CD4-positive, alpha-beta T cell treated with Interleukin-15 for 1 hour (primary cell): ENCODE measurements at places on chromosomes 6 and 20.

DNA sequence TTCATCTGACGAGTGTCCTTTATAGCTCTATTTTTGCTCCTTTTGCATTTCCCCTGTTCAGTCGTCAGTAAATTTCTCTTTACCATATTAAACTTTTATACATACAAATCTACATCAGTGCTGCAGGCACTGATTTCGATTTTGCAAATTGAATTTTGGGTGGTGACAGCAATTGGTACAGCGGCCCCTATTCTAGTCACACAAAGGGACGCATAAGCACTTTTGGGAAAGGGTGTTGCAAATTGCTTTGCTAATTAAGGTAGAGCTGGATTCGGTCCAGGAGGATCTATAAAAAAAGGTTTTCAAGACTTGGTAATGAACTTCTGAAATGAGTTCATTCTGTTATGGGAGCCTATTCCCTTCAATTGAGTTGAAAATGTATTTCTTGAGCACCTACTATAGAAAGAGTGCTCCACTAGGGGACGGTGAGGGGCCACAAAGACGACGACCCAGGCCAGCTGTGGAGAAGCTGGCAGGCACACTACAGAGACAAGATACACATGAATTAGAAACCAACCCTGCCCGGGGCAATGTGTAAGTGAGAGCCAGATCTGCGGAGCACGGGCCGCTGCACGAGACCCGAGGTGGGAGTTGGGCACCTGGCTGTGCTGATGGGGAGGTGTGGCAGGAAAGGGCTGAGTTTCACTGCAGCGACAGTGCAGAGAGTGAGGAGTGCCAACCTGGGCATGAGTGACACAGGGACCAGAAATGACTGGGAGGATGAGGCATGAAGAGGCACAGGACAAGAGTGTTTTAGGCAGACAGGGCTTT lies 5.4 kb downstream of the UQCC2 start:
- no peak for DNase-seq

GRCh38 chr20:12970372-12970821 lies 38.4 kb upstream of the SPTLC3 start:
- no peak for DNase-seq

DNA sequence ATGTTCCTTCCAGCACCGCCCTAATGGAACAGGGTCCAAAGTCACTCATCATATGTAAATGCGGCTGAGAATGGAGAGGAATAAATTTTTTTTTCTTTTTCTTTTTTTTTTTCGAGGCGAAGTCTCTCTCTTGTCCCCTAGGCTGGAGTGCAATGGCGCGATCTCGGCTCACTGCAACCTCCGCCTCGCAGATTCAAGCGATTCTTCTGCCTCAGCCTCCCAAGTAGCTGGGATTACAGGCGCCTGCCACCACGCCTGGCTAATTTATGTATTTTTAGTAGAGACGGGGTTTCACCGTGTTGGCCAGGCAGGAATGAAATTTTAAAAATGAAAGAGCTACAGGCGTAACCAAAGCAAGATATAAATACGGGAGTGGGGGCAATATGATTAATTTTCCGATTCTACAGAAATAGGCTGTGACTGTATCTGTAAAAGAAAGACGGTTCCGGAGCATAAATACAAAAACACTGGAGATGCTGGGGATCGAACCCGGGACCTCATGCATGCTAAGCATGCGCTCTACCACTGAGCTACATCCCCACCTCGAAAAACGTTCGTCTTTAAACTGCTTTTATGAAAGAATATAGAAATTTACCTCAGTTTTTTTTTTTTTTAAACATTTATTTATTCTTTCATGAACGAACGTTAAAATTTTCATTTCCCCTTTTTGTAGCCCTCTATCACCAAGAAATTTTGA lies 132.2 kb downstream of the GPX5 start:
- DNase-seq, result no peak

DNA sequence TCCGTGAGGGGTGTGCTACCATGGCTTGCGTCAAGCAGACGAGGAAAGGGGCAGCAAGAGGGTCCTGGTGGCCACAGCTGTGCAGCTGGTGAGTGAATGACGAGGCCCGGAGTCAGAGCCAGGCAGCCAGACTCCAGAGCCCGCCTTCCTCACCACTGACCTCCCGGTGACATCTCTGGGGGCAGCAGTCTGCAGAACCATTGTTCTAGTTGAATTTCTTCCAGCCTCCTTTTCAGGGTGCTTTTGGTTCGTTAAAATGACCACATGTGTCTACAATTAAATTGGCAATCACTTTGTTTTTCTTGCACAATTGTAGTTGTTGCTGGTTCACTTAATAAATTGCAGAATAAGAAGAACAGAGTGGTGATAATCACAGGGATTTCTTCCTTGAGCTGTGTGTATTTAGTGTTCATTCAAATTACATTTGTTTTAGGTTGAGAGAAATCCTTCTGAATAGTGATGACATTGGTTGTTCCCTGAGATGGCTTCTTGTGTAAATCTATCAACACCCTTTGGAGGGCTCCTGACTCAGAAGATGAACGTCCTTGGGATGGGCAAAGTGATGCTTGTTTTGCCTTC lies 96.4 kb downstream of the TULP4 start:
- no peak for DNase-seq

- DNase-seq, result no peak
Observed at GRCh38 chr6:33737267-33738026, 9.3 kb downstream of the IP6K3 start.

DNA sequence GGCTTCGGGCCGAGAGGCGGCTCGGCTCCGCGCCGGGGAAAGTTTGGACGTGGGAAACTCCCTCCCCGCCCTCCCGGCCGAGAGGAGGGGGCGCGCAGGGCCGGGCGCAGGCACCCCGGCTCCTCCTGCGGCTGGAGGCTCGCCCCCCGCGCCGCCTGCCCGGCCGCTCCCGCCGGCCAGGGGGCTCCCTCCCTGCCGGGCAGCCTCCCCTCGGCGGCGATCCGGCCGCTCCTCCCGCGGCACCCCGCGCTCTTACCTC lies 370 bp downstream of the CDH22 start:
- no peak for DNase-seq

GRCh38 chr6:31898383-31899011 lies 999 bp upstream of the EHMT2 start:
- peak; percentile 34 for DNase-seq

DNA sequence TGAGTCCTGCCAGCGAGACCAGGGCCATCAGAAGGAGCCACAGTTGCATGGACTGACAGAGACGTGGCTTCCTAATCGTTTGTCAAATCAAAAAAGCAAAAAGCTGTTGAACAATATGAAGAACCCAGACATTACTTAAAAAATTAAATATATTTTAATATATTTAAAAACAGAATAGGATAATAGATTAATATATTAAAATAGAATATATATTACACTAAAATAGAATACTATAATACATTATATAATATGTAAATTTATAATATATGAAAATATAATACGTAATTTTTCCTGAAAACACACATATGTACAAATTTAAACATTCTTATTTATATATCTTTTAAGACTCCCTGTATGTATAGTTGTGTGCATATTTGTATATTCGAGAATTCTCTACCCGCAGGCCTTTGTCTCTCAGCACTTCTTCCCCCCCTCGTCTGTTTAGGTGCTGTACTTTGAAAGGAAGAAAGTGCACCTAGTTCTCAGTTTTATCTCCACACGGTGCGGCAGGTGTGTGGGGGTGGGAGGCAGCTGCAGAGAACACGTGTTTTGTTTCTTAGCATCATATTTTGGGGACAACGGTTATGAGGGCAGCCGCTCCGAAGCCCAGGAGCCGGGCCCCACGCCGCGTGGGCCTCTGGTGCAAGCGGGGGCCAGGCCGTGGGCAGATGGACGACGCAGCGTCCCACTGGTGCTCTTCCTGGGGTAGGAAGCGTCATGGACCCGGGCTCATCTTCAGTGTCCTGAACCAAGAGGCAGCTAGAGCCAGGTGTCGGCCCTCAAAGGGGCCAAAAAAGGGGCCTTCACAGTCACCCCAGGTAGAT lies 72.2 kb upstream of the MPC1 start:
- no peak for DNase-seq

DNA sequence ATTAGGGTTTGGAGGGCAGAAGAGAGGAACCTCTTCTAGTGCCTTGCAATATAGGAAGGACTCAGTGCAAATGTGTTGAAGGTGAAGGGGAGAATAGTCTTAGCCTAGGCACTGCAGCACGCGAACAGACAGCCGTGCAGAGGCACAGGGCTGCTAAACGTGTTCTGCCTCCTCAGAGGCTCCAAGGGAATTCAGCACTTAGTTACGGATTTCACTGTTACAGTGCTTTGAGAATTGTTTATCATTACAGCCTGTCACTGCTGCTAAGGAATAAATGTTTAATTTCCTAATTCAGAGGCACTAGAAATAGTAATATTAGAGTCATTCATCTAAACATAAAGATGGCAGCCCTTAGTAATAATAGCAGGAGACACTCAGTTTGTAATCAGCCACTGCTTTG lies 116.4 kb upstream of the SLC22A16 start:
- no peak for DNase-seq

- DNase-seq, result no peak
Observed at GRCh38 chr20:46332373-46333160, 24.3 kb upstream of the CDH22 start.

GRCh38 chr6:129835691-129836090 lies 25.4 kb downstream of the TMEM244 start:
- no peak for DNase-seq

- no peak for DNase-seq
Observed at GRCh38 chr20:14921513-14921912, 584.1 kb upstream of the FLRT3 start.

DNA sequence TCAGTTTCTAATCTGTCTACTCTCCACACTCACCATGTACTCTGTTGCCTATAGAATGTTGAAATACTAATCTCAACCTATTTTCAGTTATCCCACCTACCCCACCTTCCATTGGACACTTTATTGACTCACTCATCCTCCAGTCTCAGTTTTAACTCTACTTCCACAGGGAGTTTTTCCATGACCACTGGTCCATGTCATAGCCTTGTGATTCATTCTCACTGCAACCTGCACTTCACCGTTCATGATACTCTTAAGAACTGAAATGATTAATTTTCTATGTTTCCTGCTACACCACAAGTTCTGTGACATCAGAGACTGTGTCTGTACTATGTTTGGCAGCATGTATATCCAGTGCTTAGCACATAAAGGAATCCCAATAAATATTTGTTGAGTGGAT lies 122.8 kb upstream of the HSF2 start:
- no peak for DNase-seq

- no peak for DNase-seq
Observed at GRCh38 chr20:62164879-62165761, 17.7 kb upstream of the MTG2 start.

GRCh38 chr6:130869681-130870080 lies 42.5 kb downstream of the SMLR1 start:
- no peak for DNase-seq

DNA sequence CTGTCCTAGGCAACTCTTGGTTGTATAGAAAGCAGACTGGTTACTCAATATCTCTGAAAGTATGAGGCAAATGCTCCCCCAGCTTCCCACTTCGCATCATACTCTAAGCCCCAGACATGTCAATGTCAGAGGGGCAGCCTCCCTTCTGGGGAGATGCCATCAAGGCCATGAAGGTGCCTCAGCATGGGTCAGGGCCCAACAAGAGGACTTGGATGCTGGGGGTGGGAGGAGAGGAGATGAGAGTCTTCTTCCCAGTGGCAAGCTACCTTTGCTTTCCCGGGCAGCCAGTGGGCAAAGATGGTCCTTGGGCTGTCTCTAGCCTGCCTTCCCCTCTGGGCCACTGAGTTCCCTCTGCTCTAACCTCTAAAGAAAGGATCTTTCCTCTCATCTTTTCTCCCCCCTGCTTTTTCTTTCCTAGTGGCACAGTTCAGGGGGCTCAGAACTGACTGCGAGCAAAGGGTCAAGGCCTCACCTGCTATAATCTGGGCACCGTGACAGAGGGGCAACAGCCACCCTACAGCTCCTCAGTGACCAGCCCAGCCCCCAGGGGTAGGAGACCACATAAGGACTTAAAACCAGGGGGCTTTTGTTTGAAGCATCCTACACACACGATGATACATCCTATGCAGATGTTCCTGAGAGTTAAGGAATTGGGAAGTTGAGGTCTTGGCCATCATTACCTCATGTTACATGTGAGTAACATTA lies 26.2 kb downstream of the MOCS1 start:
- DNase-seq, result no peak

DNA sequence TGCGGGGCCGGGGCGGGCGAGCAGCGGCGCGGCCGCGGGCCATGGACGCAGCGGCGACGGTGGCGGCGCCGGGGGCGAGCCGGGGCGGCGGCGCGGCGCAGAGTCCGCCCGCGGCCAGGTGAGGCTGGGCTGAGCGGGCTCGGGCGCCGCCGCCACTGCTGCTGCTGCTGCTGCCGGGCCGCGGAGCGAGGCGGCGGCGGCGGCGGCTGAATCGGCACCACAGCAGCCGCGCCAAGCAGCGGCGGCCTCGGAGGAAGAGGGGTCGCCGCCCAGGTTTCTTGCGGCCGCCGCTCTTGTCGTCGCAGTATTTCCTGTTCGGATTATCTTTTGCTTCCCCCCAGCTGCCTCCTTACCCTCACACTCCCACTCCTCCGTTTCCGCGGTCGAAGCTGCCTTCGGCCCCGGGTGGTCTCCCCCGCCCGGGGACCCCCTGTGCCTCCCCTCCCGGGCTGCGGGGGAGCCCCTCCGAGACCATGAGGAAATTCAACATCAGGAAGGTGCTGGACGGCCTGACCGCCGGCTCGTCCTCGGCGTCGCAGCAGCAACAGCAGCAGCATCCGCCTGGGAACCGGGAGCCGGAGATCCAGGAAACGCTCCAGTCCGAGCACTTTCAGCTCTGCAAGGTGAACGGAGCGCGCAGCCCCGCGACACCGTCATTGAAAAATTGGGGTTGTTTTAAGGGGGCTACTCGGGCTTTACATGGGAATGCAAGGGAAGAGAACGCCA lies at the start of gene STXBP5:
Gene STXBP5 (plus strand): TSS at position 358 of the 726 bp plus-strand sequence. CDS start 116 bp downstream, at position 474.
- DNase-seq, result peak; percentile 30

- DNase-seq, result no peak
Observed at GRCh38 chr6:14075095-14075503, 42.5 kb upstream of the CD83 start.

DNA sequence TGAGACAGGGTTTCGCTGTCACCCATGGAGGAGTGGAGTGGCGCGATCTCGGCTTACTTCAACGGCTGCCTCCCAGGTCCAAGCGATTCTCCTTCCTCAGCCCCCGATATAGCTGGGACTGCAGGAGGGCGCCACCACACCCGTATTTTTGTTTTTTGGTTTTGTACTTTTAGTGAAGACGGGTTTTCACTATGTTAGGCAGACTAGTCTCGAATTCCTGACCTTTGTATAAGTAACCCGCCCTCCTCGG lies 115.4 kb upstream of the BTN3A2 start:
- DNase-seq, result no peak
